Stimulated activated CD8-positive, alpha-beta memory T cell treated with anti-CD3 and anti-CD28 coated beads, Interleukin-2, amount 100 ng/mL, for 48 hours (primary cell): ENCODE measurements at places on chromosomes 7 and 10.

DNA sequence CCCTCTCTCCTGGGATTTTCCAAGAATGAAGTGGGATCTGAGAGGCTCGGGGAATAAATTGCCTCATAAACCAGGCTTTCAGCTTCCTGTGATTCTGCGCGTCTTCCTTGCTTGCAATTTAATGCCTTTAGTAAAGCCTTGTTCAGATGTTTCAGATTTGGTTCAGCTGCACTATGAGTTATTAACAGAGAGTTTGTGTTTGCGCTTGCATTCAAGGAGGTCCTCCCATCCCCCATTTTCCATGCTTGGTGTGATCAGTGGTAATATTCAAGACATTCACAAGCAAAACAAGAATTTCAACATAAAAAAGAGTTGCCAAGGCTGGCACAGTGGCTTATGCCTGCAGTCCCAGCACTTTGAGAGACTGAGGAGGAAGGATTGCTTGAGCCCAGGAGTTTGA lies 1068.9 kb downstream of the TYW1 start:
- DNase-seq = no peak

DNA sequence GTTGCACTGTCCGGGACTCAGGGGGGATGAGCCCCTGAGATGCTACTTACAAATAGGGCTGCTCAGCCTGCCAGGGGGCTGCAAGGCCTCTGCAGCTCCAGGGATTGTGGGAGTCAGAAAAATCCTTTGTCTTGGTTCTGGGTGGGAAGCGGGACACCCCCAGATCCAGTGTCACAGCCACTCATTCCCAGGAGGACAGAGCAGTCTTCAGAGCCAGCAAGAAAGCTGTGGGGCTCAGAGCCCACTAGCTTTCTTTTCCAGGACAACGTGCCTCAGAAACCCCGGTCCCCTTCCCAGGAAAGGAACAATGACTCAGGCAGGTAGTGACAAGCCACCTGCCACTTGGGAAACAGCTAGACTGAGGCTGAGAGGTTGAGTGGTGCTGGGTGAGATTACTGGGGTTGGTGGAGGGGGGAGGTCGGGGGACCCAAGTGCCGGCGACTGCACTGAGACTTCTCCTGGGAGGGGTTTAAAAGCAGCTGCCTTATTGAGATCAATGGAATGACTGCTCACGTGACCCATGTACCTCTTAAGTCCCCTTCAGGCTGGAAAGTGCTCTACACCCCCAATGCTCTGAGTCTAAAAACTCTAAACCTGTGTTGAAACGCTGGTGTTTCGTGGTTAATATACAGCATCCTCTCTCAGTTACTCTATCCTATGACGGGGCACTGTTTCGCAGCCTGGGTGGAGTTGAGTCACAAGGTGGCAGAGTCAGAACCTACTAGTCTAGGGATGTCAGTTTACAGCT lies 123.6 kb downstream of the UBE2H start:
- DNase-seq = no peak

- no peak for DNase-seq
Observed at GRCh38 chr10:126179637-126180036, 208.6 kb downstream of the ADAM12 start.

DNA sequence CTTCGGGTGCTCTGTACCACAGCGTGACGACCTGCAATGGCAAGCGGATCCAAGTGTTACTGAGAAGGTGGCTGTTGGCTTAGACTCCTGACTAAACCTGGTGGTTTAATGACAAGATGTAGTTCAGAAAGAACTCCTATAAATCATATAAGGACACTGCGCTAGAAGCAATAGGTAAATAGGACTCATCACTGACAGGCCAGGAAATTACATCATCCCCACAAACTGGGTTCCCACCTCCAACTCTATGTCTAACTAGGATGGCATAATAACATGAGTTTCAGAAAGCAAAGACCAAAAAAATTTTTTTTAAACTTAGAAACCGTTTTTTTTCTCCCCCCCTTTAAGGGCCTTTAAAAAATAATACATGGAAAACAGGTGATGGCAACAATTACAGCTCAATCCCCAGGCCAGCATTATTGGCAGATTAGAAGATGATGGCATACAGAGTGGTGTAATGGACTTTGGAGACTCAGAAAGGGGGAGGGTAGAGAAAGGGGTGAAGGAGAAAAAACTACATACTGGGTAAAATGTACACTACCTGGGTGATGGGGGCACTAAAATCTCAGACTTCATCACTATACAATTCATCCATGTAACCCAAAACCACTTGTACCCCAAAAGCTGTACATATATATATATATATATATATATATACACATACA lies 81.4 kb upstream of the FAM133B start:
- DNase-seq = no peak

DNA sequence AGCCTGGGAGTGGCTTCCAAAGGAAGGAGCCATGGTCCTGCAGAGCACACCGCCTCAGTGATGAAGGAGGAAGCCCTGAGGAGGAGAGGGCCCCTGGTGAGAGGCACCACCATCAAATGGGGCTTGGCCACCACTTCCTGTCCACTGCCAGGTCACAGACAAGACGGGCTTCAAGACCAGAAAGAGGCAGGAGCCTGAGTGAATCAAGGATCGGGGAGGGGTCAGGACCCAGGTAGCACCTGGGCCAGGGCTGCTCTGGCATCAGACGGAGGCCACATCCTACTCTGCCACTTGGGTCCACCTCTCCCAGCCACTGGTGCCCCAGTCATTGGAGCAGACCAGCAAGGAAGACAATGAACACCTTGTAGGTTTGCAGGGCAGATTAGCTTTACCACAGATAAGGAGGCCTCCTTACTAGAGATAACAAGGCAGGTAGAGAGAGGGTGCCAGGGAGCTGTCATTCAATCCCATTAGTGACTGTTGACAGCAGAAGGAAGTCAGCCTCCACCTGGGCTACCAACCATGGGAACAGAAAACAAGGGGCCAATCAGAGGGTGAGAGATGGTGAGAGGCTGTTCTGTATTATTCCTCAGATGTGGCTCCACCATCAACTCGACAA lies 143.4 kb downstream of the TNS3 start:
- DNase-seq = no peak

GRCh38 chr10:88848499-88848898 lies 3.1 kb downstream of the ANKRD22 start:
- no peak for DNase-seq

DNA sequence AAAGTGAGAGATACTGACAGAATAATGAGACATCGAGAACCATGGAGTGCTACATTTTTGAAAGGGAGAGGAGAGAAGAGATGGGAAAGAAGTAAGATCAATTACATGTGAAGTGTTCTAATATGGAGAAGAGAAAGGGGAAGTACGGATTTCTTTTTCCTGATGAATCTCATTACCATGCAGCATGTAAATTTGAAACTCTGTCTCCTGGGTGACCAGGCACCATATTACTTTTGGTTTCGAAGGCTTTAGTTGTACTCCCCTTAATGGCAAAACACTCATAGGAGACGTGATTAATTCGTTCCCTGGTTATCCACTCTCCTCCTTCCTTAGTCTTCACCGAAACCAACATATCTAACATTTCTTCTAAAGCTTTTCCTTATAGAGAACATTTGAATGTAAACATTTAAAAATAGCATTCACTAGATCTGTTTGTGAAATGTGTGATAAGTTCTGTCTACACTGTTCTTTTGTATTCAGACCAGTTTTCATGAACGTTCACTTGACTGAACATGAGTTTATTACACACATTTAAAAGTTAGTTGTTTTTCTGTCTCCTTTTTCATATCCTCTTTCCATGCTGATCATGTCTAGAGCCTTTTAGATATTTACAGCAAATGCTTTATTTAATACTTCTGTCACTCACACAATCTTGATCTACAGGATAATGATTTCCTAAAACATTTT lies 80.2 kb upstream of the MSRB2 start:
- DNase-seq = no peak

DNA sequence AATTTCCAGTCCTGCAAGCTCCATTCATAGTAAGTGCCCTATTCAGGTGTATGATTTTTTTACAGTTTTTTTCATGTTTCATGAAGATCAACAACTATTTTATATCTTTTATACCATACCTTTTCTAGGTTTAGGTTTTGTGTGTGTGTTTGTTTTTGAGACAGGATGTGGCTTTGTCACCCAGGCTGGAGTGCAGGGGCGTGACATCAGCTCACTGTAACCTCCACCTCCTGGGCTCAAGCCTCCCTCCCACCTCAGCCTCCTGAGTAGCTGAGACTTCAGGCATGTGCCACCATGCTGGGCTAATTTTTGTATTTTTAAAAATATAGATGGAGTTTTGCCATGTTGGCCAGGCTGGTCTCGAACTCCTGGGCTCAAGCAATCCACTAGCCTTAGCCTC lies 35.0 kb downstream of the ARMH3 start:
- no peak for DNase-seq

DNA sequence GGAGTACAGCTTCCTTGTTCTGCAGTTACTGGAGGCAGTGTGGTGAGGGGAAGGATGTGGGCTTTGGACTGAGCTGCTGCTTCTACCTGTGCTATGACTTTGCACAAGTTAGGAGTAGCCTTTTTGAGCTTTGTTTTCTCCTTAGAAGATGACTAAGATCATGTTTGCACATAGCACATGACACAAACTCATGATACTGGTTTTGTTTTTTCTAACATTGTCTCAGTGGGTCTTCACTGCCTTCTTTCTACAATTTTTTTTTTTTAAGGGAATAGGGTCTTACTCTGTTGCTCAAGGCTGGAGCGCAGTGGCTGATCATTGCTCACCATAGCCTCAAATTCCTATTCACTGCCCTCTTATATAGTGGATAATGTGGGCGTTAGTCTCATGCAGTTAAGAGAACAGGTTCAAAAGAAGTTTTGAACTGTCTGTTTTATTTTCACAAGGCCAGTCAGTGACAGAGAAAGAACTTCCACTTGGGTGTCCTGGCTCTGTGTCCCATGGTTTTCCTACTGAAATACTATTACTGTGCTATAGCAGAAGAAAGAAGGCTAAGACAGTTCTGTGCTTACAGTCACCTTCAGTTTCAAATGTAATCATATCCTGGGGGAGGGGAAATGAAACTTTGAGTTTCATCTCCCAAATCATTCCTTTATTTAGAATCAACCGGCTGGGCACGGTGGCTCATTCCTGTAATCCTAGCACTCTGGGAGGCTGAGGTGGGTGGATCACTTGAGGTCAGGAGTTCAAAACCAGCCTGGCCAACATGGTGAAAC lies 72.0 kb downstream of the KAT6B start:
- DNase-seq = no peak

- no peak for DNase-seq
Observed at GRCh38 chr7:76257973-76258372, 44.5 kb upstream of the HSPB1 start.

DNA sequence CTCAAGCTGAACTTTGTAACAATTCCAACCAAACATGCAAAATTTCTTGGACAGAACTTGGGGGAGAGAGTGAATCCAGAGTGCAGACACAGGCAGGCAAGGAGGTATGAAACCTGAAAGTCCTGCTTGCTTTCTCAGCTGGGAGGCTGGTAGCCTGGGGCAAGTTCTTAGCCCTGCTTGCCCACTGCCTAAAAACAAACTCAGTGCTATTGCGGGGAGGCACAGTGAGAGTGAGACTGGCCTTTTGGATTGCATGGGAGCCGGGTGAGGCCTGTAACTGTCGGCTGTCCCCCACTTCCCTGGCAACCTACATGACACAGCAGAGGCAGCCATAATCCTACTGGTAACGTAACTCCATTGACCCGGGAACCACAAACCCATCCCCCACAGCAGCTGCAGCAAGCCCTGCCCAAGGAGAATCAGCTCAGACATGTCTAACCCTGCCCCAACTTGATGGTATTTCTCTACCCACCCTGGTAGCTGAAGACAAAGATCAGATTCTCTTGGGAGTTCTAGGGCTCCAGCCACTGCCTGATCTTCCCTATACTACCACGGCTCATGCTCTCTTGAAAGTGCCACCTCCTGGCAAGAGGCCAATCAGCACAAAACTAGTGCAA lies 663.6 kb downstream of the GRM8 start:
- DNase-seq = no peak

DNA sequence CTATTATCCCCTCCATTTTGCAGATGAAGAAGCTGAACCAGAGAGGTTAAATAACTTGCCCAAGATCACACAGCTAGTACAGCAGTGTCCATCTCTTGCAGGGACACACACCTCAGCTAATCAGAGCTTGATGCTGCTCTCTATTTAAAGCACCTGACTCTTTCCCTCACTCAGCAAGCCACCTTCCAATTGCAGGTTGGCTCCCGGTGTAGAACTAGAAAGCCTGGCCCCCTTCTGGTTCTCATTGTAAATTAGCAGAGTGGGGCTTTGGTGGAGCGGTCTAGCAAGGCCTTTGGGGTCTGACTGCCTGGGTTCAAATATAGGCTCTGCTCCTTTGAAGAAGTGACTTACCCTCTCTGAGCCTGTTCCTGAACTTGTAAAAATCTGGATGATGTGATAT lies 176.4 kb downstream of the NEURL1 start:
- DNase-seq = no peak

GRCh38 chr7:151626422-151627115 lies 106.9 kb upstream of the RHEB start:
- no peak for DNase-seq

DNA sequence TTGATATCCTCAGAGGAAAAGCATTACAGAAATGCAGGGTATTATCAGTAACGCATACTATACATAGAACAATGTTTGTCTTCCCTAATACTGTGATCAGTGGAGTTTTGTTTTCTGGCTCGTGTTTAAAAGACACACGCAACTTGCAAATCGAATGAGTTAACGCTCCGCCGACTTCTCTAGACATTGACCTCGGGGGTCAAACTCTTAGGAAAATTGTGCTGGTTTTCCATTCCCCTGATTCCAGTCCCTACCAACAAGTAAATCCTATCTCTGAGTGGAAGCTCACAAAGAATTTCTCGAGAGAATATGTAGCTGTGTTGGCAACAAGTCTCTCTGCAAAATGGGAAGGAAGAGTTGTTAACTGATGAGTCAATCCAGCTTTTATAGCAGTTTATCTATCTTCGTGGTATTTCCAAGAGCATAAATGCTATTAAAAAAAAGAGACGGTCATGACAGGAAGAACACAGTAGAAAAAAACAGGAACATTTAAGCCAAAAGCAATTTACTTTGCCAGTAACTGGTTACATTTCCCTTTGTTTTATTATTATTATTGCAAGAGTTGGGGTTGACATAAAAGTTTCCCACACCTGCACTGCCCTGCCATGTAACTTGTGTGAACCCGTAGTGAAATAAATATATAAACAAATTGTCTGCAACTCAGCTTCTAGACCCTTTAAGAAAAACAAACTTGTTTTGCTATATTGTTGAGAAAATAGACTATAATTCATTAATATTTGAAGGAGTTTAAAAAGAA lies 144.4 kb downstream of the ARID5B start:
- DNase-seq = no peak

DNA sequence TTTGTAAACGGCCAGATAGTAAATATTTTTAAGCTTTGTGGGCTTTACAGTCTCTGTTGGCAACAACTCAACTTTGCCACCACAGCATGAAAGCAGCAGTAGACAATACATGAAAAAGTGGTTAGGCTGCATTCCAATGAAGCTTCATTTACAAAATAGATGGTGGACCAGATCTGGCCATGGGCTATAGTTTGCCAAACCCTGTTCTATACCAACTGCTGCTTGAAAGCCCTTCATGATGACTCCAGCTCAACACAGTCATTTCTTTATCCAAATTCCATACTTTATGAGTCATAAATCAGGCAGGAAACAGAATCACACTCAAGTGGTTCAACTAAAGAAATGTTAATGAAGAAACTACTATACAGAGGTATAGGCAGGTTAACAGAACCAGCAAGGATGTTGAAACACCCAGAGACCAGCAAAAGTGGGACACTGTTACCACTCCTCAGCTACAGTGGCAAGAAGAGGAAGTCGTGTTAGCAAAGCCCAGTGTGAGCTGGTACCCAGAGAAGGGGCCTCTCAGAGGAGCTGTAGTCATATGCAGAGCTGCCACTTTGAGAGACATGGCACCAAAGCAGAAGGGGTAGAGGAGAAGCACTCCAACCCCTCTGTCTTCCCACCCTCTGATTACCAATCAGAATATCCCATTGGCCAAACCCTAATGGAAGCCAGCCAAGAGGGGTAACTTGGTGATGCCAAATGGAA lies 72.5 kb downstream of the PRLHR start:
- DNase-seq = no peak
